CD4-positive, alpha-beta T cell (primary cell): ENCODE measurements at places on chromosomes 5 and 9.

- DNase-seq = no peak
Observed at GRCh38 chr9:123657099-123657498, 272.8 kb downstream of the DENND1A start.

DNA sequence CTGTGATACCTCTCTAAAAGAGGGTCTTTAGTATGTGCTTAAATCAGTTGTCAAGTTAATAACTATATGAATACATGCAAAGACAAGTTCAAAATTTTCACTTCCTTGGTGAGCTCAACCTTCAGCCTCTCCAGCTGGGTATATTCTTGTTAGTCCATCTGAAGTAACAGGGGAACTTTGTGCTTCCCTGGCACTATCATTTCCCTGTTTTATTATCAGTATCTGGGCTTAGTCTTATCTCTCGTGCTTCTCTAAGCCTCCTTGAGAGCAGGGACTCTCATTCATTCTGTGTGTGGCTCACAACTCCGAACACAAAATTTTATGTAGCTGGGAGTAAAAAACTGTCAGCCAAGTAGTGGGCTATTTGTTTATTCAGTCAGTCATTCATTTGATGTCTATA is 175.9 kb upstream of the MAP3K1 start:
- no peak for DNase-seq

DNA sequence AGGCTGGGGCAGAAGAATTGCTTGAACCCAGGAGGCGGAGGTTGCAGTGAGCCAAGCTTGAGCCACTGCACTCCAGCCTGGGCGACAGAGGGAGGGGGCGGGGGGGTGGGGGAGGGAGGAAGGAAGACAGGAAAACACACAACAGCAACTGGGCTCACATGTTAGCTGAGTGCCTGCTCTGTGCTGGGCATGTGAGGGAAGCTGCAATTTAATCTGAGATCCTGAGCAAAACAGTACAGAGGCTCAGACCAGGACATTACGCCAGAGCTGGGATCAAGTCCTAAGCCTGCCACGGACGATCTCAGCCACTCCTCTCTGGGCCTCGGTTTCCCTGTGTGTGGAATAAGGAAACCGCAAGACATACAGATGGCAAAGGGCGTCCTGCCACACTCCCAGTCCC is 119.1 kb downstream of the VAV2 start:
- no peak for DNase-seq

DNA sequence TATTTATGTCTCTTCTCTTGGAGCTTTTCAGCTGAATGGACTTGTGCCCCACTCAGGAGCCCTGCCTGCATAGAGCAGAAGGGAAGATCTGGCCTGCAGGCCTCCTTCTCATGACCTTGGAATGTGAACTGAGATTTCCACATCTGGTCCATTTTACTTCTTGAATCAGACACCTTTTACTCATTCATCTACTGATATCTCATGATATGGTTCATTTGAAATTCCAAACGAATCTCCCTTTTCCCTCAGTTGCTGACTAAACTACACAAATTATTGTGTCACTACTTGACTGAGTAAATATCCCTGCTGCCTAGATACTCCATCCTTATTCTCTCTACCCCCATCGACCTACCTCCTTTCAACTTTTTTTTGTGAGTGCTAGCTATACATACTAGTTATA is 138.7 kb downstream of the PLCXD3 start:
- DNase-seq = no peak

- peak; percentile 41 for DNase-seq
Observed at GRCh38 chr5:152113401-152113800, 188.8 kb upstream of the GLRA1 start.

- no peak for DNase-seq
Observed at GRCh38 chr5:6494939-6495338, 46.3 kb downstream of the UBE2QL1 start.

- no peak for DNase-seq
Observed at GRCh38 chr9:5644501-5644900, 15.6 kb downstream of the RIC1 start.

- DNase-seq = no peak
Observed at GRCh38 chr9:35180801-35181200, 19.0 kb downstream of the UNC13B start.

DNA sequence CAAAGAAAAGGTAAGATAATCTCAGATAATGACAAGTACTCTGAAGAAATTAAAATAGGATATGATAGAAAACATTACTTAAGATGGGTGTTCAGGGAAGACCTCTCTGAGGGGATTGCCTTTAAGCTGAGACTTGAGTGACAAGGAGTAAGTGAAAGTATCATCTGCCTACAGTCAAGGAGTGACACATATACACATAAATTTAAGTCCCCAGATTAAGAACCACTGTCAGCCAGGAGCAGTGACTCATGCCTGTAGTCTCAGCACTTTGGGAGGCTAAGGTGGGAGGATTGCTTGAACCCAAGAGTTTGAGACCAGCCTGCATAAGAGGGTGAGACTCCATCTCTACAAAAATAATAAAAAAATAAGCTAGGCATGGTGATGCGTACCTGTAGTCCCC is 19.7 kb upstream of the ANKHD1 start:
- no peak for DNase-seq

- no peak for DNase-seq
Observed at GRCh38 chr5:50702615-50703366, 36.4 kb downstream of the PARP8 start.

- no peak for DNase-seq
Observed at GRCh38 chr5:57163553-57164006, 10.3 kb upstream of the GPBP1 start.

GRCh38 chr5:77637170-77637997 is 1.1 kb downstream of the OTP start:
- DNase-seq = no peak

DNA sequence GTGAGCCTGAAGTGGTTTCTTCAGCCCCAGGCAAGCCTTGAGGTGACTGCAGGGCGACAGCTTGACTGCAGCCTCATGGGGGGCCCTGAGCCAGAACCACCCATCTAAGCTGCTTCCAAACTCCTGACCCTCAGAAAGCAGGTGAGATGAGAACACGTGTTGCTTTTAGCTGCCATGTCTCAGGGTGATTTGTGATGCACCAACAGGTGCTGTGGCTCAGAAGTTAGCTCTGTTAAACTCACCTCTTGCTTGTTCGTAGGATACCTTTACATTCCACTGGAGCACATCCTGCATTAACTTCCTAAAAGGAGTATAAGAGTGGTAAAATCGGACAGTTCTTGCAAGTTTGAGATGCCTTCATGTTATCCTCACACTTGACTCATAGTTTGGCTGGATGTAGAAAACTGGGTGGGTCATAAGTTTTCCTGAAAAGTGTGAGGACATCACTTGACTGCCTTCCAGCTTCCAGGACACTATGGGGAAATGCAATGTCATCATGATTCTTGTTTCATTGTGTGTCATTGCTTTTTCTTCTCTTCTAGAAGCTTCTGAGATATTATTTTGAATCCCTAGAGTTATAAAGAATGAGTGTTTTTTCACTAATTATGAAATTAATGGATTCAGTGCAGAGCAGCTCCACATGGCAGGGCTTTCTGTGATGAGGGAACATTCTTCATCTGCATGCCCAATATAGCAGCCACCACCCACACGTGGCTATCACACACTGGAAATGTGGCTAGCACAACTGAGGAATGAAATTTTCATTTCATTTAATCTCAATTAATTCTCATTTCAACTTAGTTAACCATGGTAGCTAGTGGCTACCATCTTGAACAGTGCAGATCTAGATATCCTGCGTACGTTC is 92.3 kb downstream of the HSD17B3 start:
- no peak for DNase-seq

DNA sequence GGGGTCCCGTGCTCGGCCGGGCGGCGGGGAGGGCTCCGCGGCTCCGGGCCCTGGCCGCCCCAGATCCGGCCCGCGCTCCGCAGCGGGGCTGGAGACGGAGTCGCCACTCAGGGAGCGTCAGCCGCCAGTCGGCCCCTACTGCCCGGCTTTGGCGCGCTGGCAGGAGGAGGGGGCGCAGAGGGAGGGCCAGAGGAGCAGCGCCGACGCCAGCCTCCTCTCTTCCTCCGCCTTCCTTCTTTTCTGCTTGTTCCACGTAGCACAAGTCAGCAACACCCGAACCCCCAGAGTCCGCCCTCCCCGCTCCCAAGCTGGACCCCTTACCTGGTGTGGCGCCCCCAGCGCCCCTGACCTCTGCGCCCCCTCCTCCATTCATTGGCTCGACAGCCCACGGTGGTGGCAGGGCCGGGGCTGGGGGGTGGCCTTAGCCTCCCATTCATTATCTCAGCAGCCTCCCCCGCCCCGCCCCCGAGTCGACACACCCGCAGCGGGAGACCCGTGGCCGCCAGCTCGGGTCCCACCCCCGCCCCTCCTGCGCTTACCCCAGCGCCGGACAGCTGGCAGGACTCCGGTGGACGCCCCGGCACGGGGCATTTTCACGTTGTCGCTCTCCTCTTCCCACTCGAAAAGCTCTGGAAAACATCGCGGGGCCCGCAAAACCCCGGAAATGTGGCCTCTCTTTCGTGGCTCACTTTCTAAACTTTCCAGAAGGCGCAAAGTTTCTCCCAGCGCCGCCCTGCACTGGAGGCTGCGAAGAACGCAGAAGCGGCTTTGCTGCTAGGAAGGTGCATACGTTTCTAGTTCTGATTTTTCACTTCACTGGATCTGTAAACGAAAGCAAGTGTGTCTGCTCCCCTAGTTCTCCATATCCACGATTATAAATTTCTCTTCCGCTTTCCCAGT is at the start of gene LPAR1:
TSS of gene LPAR1 (minus strand) at position 140 of the 900 bp plus-strand sequence. CDS start 66,353 bp downstream, outside the sequence.
- no peak for DNase-seq

DNA sequence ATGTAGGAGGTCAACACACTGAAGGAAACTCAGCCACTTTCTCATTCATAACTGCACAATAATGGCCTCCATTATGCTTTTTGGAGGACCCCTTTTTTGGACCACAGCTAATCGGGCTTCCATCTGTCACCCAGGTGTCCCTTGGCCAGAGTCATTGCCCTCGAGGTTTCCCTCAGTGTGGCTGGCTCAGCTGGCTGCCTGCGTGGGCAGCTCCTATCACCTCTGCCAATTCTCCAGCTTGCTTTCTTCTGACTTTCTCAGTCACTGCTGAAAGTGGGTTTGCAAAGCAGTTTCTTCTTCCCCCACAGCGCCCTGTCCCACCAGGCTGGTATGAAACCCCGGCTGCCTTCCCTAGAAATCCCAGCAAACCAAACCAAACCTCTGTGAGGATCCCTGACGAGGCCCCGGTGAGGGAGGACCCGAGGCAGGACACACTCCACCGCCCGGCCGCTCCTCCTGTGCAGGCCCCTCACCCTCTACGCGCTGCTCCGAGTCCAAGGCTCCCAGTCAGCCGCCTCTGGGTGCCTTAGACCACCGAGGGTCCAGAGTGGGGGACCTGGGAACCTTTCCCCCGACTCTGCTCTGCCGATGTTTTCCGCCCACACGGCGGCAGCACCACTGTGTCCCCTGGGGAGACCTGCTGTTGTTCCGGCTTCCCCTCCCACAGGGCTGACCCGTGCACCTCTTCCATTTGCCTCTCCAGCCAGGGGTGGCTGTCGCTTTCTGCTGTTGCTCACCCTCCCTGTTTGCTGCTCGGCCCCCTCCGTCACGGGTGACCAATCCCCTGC is 109.5 kb downstream of the TENT4A start:
- no peak for DNase-seq

DNA sequence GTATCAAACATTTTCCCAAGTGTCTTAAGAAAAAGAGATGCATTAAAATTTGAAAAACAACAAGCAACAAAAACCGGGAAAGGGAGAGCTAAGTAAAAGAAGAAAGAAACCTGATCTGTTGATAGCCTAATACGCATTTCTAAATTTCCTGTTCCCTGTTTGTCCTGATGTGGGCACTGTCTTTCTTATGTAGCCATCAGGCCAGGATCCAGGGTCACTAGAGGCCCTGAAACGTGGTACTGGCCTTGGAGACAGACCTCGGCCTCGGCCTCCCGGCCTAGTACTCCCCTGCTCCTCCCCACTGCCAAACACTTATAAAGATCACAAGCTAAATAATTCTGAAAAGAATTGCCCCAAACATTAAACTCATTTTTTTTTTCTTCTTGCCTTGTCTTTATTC is 547.2 kb downstream of the IRX1 start:
- no peak for DNase-seq

DNA sequence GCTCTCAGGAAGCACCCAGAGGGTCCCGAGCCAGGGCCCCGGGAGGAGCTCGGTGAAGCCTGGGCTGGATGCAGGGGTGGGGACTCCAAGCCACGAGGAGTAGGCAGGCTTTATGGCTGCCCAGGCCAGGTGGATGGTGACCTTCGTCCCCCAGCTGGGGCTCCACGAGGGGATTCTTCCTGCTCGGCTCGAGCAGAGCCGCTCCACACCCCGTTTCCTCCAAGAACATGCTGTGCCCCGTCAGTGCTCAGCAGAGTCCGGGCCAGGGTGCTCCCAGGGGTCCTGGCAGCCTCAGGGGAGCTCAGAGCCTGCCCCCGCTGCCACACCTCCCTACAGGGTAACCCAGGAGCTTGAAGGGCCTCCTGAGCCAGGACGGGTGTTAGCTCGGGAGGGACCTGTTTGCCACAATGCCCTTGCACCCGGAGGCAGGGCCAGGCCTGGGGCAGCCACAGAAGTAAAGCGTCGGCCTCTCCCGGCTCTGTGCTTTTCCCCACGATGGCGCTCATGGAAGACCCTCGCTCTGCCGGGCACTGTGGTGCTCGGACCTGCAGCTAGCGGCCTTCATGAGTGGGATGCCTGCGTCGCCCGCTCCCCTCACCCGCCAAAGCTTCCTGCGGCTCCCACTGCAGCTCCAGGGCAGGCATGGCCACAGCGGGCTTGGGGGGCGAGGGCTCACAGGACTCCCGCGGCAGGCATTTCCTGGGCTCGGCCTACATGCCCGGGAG is 86.8 kb downstream of the KCNT1 start:
- no peak for DNase-seq

DNA sequence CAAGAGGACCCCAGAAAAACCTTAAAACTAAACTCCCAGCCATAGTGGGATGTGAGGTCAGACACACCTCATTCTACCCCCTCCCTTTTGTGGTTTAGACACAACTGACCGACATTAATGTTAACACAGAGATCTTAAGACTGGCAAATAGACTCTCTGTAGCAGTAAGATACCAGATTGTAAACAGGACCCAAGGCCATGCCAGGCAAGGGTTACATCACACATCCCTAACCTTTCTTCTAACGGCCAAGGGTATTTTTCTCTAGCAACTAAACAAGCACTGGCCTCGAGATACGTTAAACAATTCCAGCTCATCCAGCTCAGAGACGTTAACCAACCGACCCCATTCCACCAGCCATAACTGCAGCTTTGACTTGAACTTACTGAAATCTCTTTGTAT is 38.8 kb downstream of the NSUN2 start:
- DNase-seq = no peak

GRCh38 chr5:131945551-131946168 is at the start of gene MEIKIN:
TSS of gene MEIKIN (minus strand) at chr5:131945663. CDS start at chr5:131945505, 158 bp downstream.
- no peak for DNase-seq

- no peak for DNase-seq
Observed at GRCh38 chr9:79567671-79568098, 4.1 kb upstream of the TLE4 start.

- DNase-seq = no peak
Observed at GRCh38 chr5:33276628-33276950, 164.2 kb upstream of the TARS1 start.

- DNase-seq = no peak
Observed at GRCh38 chr5:96256795-96257470, 176.1 kb downstream of the PCSK1 start.
